ENCODE measurements at places on chromosomes 11 and 22. TPM values are rescaled to one million over a fixed set of nuclear protein-coding genes. Genes with fewer than 3 reads are reported as not detected.

GRCh38 chr22:33918676-33919365 is 1.5 kb downstream of the LARGE1 start:
- no peak for DNase-seq

The TRMU gene
- 68.9 TPM for total RNA-seq

The USH1C gene
- total RNA-seq, result not detected

The OR8K1 gene
- not detected for total RNA-seq

The SYT13 gene
- not detected for total RNA-seq

The SEPTIN3 gene
- total RNA-seq, result 0.33 TPM

The BRSK2 gene
- 0.35 TPM for total RNA-seq

The FADS2 gene
- 7.2 TPM for total RNA-seq

GRCh38 chr11:117180661-117181585 is 2.4 kb downstream of the SIDT2 start:
- DNase-seq, result peak; percentile 44

DNA sequence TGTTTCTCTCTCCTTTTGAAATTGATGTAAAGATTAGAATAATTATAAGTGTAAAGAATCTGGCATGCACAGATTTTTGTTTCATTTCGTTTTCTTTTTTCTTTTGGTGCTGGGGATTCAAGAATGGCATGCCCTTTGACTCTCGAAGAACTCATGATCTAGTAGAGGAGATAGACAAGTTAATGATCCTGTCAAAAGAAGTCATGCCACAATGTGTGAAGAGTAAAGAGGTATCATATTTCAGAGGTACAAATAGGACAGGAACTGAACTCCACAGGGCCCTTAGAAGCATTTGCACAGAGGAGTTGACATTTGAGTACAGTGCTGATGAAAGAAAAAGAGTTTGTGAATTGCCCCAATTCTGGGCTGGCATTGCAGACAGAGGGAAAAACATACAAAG is 708.0 kb upstream of the ARHGAP42 start:
- DNase-seq, result no peak

- no peak for DNase-seq
Measured at GRCh38 chr11:89612096-89612495, 98.0 kb upstream of the TRIM77 start.

- DNase-seq, result no peak
Measured at GRCh38 chr22:39327995-39328754, 8.8 kb upstream of the RPL3 start.

The DENND6B gene
- 3.9 TPM for total RNA-seq

- DNase-seq, result no peak
Measured at GRCh38 chr22:23305321-23305910, 125.1 kb downstream of the BCR start.

- DNase-seq, result no peak
Measured at GRCh38 chr11:42802201-42802899, 509.4 kb upstream of the API5 start.

DNA sequence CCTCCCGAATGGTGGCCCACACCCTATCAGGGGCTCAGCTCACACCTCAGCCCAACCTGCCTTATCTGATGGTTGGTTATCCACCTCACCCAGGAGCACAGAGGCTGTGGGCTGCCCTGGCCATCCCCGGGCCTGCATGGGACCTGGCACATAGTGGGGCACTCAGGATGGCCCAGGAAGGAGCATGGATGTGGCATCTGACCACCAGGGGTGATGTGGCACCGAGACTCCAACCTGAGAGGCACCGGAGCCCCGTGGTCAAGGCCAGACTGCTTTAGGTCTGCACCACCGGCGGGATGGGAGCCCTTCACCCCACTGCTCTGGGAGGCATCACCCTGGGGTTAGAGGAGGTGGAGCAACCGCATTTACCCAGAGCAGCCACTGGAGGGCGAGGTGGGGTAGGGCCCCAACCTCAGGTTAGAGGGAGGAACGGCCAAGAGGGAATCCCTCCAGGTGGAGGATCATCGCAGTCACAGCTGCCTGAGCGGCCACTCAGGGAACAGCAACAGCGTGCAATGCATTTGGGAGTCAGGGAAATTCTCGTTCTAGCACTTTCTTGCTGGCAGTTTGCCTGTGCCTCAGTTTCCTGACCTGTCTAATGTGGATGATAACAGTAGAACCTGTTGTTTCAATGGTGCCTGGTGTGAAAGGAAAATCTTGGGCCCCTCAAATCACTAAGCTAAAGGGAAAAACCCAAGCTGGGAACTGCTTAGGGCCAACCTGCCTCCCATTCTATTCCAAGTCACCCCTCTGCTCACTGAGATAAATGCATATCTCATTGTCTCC is 52.9 kb upstream of the CARS1 start:
- DNase-seq, result peak; percentile 55

- DNase-seq, result peak; percentile 11
Measured at GRCh38 chr11:67053896-67054329, 2.7 kb upstream of the RHOD start.

GRCh38 chr11:67662835-67663531 is 11.4 kb downstream of the ALDH3B2 start:
- no peak for DNase-seq

The HBD gene
- total RNA-seq, result not detected

The OR4A16 gene
- not detected for total RNA-seq

The MUC5AC gene
- total RNA-seq, result not detected

The CCDC15 gene
- 3.6 TPM for total RNA-seq

The P4HA3 gene
- not detected for total RNA-seq
